Stimulated activated CD8-positive, alpha-beta memory T cell treated with anti-CD3 and anti-CD28 coated beads, Interleukin-4, amount 100 ng/mL, for 4 hours (primary cell): ENCODE measurements at places on chromosomes 11 and 22.

DNA sequence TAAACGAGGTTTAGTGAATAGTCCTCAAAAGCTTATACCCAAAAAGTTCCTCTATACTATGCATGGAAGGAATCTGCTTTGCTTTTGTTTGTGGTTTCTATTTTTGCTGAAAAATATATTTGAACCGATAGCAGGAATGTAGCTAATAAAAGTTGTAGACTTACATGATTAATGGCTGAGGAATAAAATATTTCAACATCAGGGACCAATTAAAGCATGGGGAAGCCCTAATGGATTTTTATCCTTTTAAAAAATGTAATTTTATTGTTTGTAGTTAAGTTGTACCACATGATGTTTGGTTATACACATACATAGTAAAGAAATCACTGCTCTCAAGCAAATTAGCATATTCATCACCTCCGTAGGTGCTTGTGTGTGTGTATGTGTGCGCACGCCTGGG lies 295.3 kb upstream of the CNTN5 start:
- DNase-seq = no peak

DNA sequence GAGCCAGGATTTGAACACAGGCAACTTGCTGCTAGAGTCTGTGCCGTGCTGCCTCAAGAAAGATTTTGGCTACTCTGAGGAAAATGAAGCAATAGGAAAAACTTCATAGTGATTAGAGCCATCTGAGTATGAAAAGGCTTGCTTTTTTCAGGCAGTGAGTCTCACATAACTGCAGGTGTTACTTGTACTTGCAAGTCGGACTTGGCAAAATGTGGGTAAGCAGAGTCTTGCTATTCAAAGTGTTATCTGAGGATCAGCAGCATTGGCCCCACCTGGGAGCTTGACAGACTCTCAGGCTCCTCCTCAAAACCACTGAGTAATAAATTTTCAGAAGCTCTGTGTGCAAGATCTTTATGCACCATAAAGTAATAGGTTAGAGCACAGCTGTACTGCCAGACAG lies 18.1 kb downstream of the RNF141 start:
- no peak for DNase-seq

GRCh38 chr11:69862331-69862771 lies 43.1 kb upstream of the FGF3 start:
- DNase-seq = no peak

DNA sequence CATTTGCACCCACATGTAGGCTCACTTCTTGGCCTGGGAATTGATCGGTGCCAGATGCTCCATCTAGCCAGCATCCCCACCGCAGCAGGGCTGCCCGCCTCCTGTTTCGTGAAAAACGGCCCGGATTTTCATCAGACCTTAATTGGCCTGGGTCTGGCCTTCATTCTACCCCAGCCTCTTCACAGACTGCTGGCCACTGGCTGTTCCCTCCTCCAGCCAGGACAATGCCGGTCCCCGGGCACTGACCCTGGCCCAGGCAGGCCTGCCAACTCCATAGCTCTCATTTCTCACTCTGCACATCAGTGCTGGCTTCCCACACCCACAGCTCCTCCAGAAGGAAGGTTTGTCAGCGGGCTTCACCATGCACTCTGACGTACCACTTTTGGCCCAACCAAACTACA lies 27.9 kb downstream of the TIMP3 start:
- DNase-seq = no peak

GRCh38 chr11:27532652-27533325 lies 26.2 kb upstream of the LIN7C start:
- no peak for DNase-seq

GRCh38 chr11:2260491-2261364 lies 9.7 kb downstream of the ASCL2 start:
- no peak for DNase-seq

DNA sequence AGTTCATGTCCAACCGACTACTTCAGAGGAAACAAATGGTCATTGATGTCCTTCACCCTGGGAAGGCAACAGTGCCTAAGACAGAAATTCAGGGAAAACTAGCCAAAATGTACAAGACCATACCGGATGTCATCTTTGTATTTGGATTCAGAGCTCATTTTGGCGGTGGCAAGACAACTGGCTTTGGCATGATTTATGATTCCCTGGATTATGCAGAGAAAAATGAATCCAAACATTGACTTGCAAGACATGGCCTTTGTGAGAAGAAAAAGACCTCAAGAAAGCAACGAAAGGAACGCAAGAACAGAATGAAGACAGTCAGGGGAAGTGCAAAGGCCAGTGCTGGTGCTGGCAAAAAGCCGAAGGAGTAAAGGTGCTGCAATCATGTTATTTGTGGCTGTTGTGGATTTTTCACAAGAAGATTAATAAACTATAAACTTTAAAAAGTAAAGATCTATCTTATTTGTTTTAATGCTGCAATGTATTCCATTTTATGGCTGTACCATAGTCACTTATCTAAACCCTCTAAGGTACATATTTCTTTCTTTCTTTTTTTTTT lies 20.1 kb upstream of the HIPK3 start:
- DNase-seq = no peak

DNA sequence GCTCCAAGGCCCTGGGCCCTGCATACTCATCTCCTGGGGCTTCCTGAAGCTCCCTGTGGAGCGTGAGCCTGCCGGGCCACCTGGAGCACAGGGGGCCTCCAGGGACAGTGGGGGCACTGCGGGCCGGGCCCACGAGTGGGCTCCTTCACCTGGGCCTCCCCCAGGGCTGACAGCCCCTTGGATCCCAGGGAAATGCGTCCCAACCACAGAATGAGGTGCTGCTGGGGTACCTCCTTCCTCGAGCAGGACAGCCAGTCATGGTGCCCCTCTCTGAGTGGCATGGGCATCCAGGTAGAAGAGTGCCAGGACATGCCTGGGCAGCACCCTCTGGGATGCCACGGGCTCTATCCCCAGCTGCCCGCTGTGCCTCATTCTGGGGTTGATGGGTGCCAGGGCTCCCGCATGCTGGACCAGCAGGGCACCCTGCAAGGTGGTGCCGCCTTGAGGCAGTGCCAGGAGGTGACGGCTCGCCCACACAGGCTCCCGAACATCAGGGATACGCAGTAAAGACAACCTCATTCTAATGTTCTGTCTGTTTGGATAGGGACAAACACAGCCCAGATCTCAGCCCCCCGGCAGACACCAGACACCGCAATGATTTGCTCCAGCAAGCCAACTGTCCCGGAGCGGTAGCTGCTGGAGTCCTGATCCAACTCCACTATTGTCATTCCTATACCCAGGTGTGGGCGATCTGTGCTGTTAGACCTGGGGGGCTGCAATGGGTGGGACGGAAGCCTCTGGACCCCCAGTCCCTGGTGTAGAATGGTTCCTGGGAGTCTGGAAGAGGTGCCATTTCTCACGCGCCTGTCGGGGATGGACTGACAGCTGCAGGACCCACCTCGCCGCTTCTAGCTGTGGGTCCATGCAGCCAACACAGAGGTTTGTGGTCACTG lies 25.8 kb downstream of the KRTAP5-5 start:
- no peak for DNase-seq

- no peak for DNase-seq
These were observed 25.4 kb downstream of the ST3GAL4 start for GRCh38 chr11:126380909-126381308.

DNA sequence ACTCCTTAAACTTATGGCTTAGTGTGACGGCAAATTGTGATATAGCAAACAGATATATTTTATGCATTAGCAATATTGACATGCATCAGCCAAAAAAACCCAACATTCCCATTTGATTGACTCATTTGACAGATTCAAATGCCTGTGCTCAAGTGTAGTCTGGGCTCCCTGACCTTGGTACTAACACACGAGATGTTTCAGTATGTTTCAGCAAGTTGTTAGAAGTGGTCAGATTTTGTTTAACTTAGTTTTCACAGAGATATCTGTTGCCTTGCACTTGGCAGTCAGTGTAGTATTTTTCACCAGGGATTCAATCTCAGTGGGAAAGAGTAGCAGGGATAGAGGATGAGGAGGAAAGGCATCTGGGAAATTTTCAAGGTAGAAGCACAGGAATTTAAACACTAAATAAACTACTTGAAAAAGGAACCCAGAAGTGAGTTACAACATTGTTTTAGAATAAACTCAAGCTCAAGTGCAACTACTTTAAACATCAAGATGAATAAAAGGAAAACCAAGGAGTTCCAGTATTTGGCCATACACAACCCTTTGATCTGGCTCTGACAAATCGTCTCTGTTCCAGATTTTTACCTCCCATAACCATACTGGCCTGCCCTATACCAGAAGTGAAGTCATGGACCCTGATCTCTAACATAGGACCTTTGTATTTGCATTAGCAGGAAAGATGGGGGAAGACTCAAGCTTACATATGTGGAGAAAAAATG lies 56.5 kb upstream of the BLID start:
- DNase-seq = no peak

- DNase-seq = no peak
These were observed 62.8 kb upstream of the PRDM11 start for GRCh38 chr11:45083544-45084087.

- DNase-seq = no peak
These were observed 84.4 kb upstream of the TENM4 start for GRCh38 chr11:79525257-79525656.

GRCh38 chr11:110735455-110736170 lies 23.4 kb upstream of the ARHGAP20 start:
- no peak for DNase-seq

- no peak for DNase-seq
These were observed 25.2 kb upstream of the KCNJ11 start for GRCh38 chr11:17413414-17414316.

DNA sequence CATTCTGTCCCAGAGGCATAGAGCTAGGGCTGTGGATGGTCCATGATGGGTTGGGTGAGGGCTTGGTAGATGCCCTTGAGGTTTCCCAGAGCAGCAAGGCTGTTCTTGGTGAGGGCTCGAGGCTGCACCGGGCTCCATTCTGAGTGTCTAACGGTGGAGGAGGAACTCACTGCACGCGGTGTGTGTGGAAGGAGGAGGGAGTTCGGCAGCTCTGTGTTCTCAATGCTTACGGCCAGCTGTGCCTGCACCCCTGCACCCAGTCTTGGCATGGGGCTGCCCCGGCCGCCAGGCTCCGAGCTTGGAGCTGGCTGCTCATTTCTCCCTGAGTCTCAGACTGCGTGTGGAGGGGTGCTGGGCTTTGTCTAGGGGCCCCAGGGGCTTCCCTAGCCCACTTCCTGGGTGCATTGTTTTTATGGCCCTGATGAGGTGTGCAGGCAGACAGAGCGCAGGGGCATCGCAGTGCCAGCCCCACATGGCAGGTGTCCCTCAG lies 1247.1 kb downstream of the BRD1 start:
- DNase-seq = no peak

- DNase-seq = no peak
These were observed 206.9 kb downstream of the DBX1 start for GRCh38 chr11:19953336-19953735.

DNA sequence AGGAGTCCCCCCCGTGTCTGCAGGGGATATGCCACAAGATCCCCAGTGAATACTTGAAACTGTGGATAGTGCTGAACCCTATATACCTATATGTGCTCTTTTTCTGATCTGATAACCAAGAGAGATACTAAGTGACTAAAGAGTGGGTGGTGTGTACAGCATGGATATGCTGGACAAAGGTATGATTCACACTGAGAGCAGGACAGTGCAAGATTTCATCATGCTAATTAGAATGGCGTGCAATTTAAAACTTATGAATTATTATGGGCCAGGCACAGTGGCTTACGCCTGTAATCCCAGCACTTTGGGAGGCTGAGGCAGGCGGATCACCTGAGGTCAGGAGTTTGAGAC lies 90.2 kb upstream of the ALKBH3 start:
- no peak for DNase-seq

DNA sequence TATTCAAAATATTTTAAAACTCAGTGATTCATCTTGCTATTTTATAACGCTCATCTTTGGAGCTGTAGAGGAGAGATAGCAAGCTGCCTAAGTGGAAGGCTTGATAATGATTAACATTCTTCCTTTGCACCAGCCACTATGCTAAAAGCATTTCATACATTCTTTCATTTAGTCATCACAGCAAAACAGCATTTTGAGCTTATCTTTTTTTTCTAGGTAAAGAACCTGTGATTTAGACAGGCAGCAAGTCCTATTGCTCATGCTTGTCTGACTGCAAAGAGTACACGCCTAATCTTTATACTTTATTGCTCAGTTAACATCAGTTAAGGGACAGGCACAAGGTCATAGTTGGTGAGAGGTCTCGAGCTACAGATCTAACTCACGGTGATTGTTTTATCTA lies 713.1 kb upstream of the ARHGAP42 start:
- no peak for DNase-seq

GRCh38 chr11:124737638-124738305 lies 2.0 kb upstream of the NRGN start:
- DNase-seq = no peak

- no peak for DNase-seq
These were observed 1.9 kb downstream of the CHRM4 start for GRCh38 chr11:46389450-46390330.

DNA sequence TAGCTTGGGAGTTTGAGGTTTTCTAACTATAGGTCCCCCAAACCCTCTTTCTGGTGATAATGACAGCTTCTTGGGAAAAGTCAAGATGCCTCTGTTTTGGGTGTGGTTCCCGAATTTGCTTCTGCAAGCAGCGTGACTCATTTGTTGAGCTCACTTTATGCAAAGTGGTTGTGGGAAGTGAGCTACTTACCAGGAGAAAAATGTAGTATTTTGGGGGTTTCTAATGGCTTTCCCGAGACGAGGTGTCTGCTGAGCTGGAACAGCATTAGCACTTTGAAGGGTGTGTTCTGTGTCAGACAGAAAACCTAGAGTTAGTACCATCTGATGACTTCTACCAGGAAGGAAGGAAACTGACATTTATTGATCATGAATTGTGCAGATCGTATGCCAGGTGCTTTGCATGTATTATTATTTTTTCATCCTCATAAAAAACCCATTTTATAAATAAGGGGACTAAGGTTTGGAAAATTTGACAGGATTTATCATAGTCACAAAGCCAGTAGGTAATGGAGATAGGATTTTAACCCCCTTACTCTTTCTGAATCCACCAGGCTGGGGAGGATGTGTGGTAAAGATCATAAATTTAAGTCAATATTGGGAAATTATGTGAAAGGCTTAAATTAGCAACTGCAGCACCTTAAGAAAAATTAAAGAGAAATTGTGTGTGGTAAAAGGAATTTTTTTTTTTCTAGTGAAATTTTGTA lies 108.8 kb upstream of the CD44 start:
- DNase-seq = no peak

GRCh38 chr22:39110631-39111561 lies 13.9 kb downstream of the APOBEC3H start:
- no peak for DNase-seq

DNA sequence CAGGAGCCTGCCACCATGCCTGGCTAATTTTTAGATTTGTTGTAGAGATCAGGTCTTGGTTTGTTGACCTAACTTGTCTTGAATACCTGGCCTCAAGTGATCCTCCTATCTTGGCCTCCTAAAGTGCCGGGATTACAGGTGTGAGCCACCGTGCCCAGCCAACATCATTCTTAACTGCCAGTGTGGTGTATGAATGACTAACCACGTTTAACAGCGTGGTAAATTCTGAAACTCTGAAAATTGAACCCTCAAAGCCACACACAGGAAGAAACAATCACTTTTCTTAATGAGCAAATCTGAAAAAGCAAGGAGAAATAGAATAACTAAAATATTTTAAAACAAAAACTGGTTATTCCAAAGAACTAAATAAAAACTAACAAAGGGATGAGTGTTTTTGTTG lies 7.4 kb downstream of the TMEM9B start:
- no peak for DNase-seq
